Subcutaneous preadipocyte (primary cell): ENCODE measurements at places on chromosomes 3 and 15. TPM values are rescaled to one million over a fixed set of nuclear protein-coding genes. Genes with fewer than 3 reads are reported as not detected.

Gene TNNC1
- total RNA-seq: 0.37 TPM in 1 of 2 replicates, not detected in the other

Gene GDPGP1
- total RNA-seq: 5.5 and 7.0 TPM in 2 replicates

Gene IL20RB
- total RNA-seq: 1.8 and 3.1 TPM in 2 replicates

Gene KIF7
- total RNA-seq: 8.8 and 10.0 TPM in 2 replicates

Gene ALDH1L1
- total RNA-seq: under 0.01 TPM in 1 of 2 replicates, not detected in the other

Gene OR5H1
- not detected in 2 replicates for total RNA-seq

Gene TMEM41A
- total RNA-seq: 9.9 and 11.1 TPM in 2 replicates

Gene ATP13A5
- total RNA-seq: not detected in 2 replicates

Gene CILP
- total RNA-seq: 0.20 and 1.5 TPM in 2 replicates

Gene FAM227B
- 0.98 and 1.8 TPM in 2 replicates for total RNA-seq

Gene A4GNT
- total RNA-seq: not detected in 2 replicates

Gene SPCS1
- 52.6 and 73.1 TPM in 2 replicates for total RNA-seq

Gene CRABP1
- total RNA-seq: not detected in 2 replicates

Gene ADGRG7
- not detected in 2 replicates for total RNA-seq
